Spinal cord (tissue), 10 donors: ENCODE measurements at places on chromosomes 3 and 15. TPM values are rescaled to one million over a fixed set of nuclear protein-coding genes. Genes with fewer than 3 reads are reported as not detected.

Gene CSTA
- not detected for polyA plus RNA-seq

Gene SEMA3F
- 11.3 TPM for polyA plus RNA-seq

Gene SLC28A2
- polyA plus RNA-seq: not detected

Gene IGSF10
- polyA plus RNA-seq: 6.0 TPM

Gene CLDN11
- 479 TPM for polyA plus RNA-seq

Gene USF3
- 14.1 TPM for polyA plus RNA-seq

Gene PLA2G4D
- polyA plus RNA-seq: 0.10 TPM

Gene PAK6
- 25.6 TPM for polyA plus RNA-seq

Gene ZNF80
- 0.11 TPM for polyA plus RNA-seq

Gene LNP1
- 13.6 TPM for polyA plus RNA-seq

Gene RYR3
- polyA plus RNA-seq: 24.4 TPM

Gene MKRN3
- 16.8 TPM for polyA plus RNA-seq

Gene FNDC3B
- 20.1 TPM for polyA plus RNA-seq
